ENCODE measurements at places on chromosomes 11 and 22.

DNA sequence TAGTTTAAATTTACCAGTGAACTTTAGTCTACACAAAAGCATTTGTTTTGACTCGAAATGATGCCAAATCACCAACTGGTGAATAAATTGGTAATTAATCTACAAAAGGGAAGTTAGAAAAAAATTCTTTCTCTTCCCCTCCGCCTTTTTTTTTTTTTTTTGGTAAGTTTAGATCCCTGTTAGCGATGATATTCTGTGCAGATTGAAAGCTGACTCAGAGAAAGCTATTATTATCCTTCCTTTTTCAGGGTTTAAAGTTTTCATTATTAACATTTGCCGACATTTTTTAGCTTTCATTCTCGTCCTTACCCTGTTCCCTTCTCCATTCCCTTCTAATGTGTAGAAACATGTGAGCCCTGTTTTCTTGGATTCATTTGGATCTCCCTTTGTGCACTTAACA lies 16.8 kb upstream of the NUP160 start:
- DNase-seq = no peak

DNA sequence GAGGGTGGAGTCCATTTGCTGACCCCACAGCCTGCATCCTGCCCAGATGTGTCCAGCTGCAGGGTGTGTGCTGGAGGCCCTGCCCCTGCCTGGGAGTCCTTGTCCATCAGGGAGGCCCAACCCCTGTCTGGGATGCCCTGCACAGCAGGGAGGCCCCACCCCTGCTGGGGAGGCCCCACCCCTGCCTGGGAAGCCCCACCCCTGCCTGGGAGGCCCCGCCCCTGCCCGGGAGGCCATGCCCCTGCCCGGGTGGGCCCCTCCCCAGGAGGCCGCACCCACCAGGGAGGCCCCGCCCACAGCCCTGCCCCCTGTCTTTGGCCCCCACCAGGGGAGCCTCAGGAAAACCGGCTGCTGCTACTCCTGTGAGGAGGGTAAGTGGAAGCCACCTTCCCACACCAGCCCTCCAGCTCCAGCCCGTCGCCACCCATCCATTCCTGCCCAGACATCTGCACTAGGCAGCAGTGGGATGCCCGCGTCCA lies 37.2 kb downstream of the MUC5B start:
- DNase-seq = no peak

GRCh38 chr22:49053578-49053977 lies 774.1 kb downstream of the BRD1 start:
- no peak for DNase-seq

GRCh38 chr11:129271030-129271429 lies 78.9 kb upstream of the ARHGAP32 start:
- no peak for DNase-seq

DNA sequence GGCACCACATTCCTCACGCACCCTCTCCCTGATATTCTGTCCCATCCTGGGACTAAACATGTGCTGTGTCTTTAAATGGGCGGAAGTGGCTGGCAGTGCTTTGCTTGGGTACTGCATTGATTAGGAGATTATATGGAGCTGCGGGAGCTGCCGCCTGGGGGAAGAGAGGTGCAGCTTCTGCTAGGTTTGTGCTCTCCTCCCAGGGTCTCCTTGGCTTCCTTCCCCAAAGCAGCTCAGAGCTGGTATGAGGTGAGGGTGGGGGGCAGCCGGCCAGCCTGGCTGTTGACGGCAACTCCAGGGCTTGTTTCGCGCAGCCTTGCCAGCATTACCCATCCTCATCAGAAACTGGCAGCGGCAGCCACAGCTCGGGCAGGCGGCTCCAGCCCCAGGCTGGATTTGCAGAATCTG lies 95.4 kb downstream of the GRAMD1B start:
- no peak for DNase-seq

- no peak for DNase-seq
These were observed 12.9 kb downstream of the SERPINH1 start for GRCh38 chr11:75574698-75575602.

- DNase-seq = no peak
These were observed 58.7 kb downstream of the CTTN start for GRCh38 chr11:70456921-70457532.

DNA sequence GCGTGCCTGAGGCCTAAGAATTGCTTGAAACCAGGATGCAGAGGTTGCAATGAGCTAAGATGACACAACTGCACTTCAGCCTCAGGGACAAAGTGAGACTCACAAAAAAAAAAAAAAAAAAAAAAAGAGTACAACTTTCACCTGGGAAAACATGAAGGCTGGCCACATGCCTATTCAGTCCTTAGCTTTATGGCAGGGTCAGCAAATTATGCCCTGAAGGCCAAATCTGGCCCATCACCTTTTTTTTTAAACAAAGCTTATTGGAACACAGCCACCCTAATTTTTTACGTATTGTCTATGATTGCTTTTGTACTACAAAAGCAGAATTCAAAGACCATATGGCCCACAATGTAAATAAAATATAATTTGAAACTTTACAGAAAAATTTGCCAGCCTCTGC lies 8.2 kb downstream of the FSHB start:
- no peak for DNase-seq

DNA sequence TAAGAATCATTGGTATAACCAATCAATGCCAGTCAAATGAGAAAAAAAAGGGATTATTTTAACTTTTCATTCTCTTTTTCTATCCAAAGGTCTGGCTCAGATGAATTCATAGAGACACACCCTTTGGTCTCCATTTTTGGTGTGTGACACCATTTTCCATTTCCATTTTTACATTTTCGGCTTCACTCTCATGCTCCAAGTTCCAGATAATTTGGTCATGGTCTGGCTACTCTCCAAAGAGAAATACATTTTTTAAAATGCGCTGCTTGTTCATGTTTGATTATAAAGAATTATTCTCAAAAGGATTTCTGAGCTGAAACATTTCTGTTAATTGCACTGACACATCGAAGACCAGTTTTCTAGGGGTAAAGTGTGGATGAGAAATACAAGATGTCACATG lies 51.6 kb upstream of the FIBIN start:
- DNase-seq = no peak

All from urinary bladder (tissue), 4 donors.